ENCODE measurements at places on chromosomes 5 and 9.
A peak's percentile ranks its signal among the peaks of the same experiment; 100 is the strongest.

DNA sequence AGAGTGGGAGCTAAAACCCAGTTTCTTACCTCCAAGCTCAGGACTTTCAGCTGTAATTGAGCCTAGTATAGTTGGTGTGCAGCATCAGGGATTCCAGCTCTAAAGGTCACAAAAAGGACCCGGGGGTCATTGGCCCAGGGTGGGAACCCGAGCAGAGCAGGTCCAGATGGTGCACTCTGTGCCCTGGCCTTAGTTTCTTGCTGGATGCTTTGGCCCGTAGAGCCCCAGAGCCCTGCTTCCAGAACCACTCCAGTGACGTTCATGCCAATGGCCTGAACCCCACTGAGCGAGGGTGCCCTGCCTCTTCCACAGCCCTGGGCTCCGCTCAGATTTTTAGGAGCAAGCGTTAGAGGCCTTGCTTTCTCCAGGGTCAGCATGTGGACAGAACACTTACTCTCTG lies 8.2 kb downstream of the SLC22A5 start:
- DNase-seq, result no peak

- DNase-seq, result no peak
Observed at GRCh38 chr9:98326459-98327248, 71.2 kb upstream of the TBC1D2 start.

DNA sequence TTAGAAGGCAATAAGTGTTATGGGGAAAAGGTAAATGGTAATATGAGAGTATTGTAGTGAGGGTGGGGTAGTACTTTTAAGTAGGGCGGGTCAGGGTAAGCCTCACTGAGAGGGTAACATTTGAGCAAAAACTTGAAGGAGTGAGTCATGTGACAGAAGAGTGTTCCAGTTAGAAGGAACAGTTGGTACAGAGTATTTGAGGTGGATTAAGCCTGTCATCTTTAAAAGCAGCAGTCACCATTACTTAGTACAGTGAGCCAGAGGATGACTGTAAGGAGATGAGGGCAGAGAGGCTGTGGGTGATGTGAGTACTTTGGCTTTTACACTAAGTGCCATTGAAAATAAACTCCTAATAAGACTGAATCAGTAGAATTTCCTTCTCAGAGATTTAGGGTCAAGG lies 54.8 kb downstream of the UBAP1 start:
- DNase-seq, result no peak

GRCh38 chr5:137252512-137252911 lies 246.6 kb downstream of the SPOCK1 start:
- DNase-seq, result no peak

DNA sequence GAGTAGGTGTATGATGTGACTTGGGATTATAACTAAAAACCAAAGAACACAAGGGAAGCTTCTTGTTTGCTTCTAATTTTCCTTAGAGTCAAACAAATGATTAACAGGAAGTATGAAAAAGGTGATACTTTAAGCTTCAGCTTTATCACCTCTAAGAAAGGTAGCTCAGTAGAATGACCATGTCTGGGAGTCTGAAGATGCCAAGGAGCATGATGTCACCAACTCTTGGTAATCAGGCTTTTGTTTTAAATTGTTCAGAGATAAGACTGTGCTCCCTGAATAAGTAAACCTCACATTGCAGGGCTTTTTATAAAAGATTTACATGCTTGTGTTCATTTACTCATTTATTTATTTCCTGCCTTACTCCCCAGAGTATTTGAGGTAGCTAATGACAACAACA lies 169.9 kb downstream of the FER start:
- no peak for DNase-seq

GRCh38 chr5:150068961-150069645 lies 17.3 kb downstream of the CSF1R start:
- DNase-seq, result no peak

DNA sequence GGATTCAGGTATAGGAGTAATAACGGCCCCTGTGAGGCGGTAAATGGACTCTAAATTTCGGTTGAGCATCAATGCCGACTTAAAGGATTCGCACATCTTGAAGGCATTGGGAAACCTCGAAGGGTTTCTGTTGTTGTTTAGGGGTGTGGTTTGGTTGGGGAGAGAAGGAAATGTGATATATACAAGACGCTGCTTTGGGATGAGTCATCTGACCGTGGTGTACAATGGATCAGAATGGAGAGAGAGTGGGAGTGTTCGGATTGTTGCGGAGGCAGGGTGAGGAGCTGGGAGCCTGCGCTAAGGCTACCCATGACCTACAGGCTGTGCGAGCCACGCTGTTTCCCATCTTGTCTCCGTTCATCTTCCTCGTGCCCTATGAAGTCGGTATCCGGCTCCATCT lies 60.4 kb upstream of the ERCC6L2 start:
- no peak for DNase-seq

GRCh38 chr9:133792721-133793470 lies 54.7 kb upstream of the SARDH start:
- DNase-seq, result peak; percentile 5

GRCh38 chr9:76730801-76731200 lies 33.4 kb upstream of the PCA3 start:
- no peak for DNase-seq

- no peak for DNase-seq
Observed at GRCh38 chr9:4061717-4062116, 238.2 kb downstream of the GLIS3 start.

DNA sequence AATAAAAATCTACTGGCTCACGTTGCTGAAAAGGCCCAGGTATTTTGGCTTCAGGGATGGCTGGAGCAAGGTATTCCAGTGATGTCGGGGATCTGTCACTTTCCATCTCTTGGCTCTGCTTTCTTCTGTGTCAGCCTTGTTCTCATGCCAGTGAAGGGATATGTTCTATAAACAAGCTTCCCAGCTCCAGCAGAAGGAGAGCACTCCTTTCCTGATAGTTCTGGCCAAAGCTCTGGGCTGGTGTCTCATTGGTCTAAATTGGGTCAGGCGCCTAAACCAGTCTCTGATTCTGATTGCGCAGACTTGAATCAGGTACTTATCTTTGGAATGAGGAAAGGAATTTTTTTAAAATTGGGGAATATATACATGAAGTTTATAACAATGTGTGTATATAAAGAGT lies 5.1 kb downstream of the SNX30 start:
- no peak for DNase-seq

GRCh38 chr5:136619556-136619955 lies 254.2 kb upstream of the TRPC7 start:
- DNase-seq, result no peak

DNA sequence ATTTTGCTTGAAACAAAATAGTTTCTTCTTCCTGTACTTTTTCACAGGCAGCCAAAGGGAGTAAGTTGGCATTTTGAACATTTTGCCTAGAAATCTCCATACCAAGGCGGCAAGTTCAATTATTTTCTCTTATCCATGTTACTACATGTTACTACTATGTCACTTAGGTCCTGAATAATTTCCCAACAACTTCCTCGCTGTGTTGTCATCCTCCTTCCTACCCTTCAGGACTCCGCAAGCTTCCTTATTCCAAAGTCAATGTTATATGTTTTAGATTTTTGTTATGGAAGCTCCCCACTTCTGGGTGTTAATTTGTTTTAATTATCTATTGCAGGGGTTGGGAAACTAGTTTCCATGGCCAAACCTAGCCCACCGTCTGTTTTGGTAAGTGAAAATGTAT lies 9.9 kb upstream of the B4GALT1 start:
- DNase-seq, result no peak

GRCh38 chr5:77146896-77147295 lies 59.8 kb upstream of the ZBED3 start:
- DNase-seq, result no peak

- DNase-seq, result no peak
Observed at GRCh38 chr9:29332789-29333188, 1759.5 kb upstream of the C9orf72 start.

- DNase-seq, result no peak
Observed at GRCh38 chr9:120257483-120257882, 322.5 kb downstream of the CDK5RAP2 start.

DNA sequence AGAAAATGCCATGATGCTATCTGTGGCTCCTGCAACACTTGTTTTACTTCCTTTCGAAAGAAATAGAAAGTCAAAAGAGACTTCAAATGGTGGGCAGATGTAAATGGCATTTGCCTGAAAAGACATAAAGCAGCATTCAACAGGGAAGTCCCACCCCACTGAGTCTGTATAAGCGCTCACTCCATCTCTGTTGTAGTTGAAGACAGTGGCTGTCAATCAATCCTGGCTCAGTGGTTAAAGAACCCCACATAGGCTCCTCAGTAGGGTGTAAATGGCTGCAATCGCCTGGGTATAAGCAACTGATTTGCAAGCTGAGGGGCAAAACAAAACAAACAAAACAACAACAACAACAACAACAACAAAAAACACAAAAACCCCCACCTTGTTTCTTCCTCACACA lies 158.7 kb downstream of the EFNA5 start:
- no peak for DNase-seq

All from stimulated activated CD8-positive, alpha-beta memory T cell treated with anti-CD3 and anti-CD28 coated beads, Interleukin-4, amount 100 ng/mL, for 4 hours (primary cell).